Activated T-helper 17 cell treated with anti-CD3 and anti-CD28 coated beads, Interleukin-2, amount 50 U/mL, for 72 hours (primary cell): ENCODE measurements at places on chromosomes 12 and 14. TPM values are rescaled to one million over a fixed set of nuclear protein-coding genes. Genes with fewer than 3 reads are reported as not detected.

DNA sequence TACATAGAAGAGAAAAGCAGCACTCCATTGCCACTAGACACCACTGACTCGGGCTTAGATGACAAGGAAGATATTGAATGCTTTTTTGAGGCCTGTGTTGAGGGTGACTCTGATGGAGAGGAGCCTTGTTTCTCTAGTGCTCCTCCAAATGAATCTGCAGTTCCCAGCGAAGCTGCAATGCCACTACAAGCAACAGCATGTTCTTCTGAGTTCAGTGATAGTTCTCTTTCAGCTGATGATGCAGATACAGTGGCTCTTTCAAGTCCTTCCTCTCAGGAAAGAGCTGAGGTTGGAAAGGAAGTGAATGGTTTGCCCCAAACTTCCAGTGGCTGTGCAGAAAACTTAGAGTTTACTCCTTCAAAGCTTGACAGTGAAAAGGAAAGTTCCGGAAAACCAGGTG lies 114.5 kb upstream of the NPAS3 start:
- ATAC-seq: no peak

DNA sequence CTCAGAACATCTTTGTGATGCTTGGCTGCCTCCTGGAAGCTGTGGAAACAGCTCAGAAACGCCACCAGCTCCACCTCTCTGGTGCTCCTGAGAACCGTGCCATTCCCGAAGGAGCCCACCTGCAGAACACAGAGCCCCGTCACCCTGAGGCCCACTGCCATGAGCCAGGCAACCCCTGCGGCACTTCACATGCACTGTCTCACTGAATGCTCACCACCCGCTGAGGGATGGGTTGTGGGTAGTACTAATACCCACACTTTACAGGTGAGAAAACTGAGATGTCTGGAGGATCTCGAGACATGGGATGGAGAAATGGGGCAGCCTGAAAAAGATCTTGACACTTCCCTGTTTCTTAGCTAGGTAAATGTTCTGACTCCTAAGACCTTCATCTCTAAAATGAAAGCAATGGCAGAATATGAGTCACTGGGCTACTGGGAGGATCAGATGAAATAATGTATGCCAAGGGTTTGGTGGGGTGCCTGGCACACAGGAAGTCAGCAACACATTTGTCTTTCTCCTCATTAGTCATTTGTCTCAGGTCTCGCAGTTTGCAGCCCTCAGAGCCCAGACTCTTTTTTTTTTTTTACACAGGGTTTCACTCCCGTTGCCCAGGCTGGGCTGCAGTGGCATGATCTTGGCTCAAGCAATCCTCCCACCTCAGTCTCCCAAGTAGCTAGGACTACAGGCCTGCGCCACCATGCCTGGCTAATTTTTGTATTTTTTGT lies 5.3 kb downstream of the OASL start:
- peak; percentile 85 for ATAC-seq

DNA sequence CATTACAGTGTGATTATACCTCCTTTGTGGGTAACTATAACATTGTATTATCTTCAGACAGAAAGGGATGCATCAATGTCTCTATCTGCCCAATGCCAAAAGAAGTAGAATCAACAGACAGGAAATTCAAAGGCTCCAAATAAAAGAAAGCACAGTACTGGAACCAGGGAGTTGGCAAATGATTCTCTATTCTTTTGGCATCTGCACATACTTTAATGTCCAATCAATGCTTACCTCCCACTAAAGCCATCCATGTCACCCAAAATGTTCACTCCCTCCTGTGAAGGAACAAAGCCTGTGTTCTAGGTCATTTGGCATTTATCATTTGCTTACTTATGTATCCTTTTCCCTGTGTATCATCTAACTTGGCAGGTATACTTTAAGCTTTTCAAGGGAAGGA lies 36.7 kb downstream of the KIF21A start:
- no peak for ATAC-seq

DNA sequence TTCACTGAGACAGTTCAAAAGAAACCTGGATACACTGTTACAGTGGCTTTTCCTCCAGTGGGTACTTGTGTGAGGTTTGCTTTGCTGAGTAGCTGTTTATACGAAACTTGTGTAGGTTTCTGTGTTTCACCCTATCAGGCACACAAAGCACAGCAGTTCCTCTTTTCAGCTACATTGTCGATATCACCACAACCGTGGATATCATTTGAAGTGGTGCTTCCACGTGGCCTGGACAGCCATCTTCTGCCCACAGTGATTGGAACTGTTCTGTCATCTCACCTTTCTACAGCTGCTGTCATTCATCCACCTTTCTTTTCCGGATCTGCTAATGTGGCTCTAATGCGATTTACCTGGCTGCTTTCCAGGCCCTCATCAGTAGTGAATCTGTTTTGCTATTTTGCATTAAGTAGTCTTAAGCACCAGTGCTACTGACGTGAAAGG lies 368.8 kb downstream of the SYT1 start:
- ATAC-seq: no peak

The TEX52 gene
- total RNA-seq: not detected

GRCh38 chr14:95611293-95611880 lies 74.8 kb upstream of the TCL1B start:
- ATAC-seq: no peak

The ACOT4 gene
- 1.4 TPM for total RNA-seq

- no peak for ATAC-seq
These were observed 17.2 kb upstream of the RAD52 start for GRCh38 chr12:966724-967123.

- ATAC-seq: peak; percentile 52
These were observed 5.8 kb downstream of the CCNB1IP1 start for GRCh38 chr14:20327005-20327869.

The KRT77 gene
- total RNA-seq: not detected

DNA sequence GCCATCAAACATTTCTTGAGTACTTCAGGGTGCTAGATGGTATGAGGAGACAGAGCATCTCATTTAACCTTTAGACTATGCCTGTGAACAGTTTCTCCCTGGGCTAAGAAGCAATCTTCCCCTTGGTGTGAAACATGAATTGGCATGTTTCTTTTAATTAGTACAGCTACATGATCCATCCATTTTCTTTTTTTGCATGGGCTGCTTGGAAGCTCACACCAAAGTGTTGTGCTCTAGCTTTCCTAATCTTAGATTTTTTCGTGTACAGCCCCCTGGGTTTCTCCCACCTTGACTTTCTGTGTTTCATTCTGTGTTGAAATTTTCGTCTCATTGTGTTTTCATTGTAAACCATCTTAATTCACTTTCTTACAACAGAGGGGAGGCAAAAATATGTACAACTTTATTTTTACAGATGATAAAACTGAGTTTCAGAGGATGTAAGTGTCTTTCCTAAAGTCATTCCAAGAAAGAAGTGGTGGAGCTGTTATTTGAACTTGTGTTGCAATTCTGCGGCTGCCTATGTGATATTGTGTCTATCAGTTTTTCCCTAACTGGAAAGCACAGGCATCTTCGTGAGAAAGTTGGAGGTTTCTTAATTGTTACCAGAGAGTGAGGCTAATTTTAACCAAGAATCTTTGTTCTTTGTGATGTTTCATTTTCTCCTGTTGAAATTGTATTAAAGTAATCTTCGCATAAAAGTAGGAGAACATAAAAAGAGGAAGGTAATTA lies 64.5 kb downstream of the DAAM1 start:
- no peak for ATAC-seq

DNA sequence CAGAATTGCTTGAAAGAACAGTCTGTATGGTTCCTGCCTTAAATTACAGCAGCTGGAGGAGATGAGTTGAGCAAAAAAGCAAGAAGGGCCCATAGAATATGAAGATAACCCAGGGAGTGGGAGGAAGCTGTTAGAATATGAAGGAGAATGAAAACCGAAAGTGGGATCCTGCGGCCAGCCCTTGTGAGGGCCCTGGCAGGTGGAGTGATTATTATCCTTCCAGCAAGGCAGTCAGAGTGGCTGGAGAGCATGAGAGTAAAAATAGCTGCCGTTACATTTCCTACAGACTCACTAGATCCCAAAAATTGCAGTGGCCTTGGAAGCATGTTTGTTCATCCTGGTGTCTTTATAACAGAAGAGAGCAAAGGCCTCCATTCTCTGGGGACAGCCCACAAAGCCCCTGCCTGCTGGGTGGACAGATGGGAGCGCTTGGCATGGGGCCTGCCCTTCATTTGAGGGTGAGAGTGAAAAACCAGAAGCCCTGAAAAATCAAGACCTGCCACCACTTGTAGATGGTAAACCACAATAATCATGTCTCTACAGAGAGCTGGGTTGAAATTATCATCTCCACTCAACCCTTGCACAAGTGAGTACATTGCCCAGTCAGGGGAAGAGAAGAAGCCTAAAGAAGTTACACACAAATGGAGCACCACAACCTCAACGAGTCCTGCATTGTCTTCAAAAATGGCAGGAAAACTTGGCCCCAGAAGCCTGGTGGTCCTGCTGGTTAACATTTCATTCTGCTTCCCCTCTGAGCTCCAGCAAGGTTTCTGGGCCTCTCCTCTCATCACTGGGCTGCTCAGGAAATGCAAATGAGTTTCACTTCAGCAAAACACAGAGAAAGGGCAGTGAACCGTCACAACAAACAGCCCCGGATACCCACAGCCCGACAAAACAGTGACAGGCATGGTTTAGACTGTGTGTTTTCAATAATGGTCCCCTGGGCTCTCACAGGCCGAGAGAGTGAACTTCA lies 20.5 kb downstream of the ZDHHC22 start:
- ATAC-seq: peak; percentile 72

- ATAC-seq: no peak
These were observed 49.7 kb downstream of the DRAM1 start for GRCh38 chr12:101927036-101927435.

GRCh38 chr14:76998910-76999309 lies 29.6 kb downstream of the IRF2BPL start:
- ATAC-seq: no peak

The ASIC1 gene
- total RNA-seq: 1.4 TPM

GRCh38 chr14:72739446-72740405 lies 154.2 kb downstream of the DPF3 start:
- ATAC-seq: no peak

The SPX gene
- total RNA-seq: 1.5 TPM

- peak; percentile 85 for ATAC-seq
These were observed 1044.8 kb downstream of the BCL11B start for GRCh38 chr14:98227000-98227726.

The TAS2R10 gene
- total RNA-seq: 0.69 TPM

- peak; percentile 87 for ATAC-seq
These were observed 22.3 kb downstream of the SNW1 start for GRCh38 chr14:77738559-77739250.

- ATAC-seq: no peak
These were observed 47.2 kb downstream of the SMUG1 start for GRCh38 chr12:54141431-54142113.

DNA sequence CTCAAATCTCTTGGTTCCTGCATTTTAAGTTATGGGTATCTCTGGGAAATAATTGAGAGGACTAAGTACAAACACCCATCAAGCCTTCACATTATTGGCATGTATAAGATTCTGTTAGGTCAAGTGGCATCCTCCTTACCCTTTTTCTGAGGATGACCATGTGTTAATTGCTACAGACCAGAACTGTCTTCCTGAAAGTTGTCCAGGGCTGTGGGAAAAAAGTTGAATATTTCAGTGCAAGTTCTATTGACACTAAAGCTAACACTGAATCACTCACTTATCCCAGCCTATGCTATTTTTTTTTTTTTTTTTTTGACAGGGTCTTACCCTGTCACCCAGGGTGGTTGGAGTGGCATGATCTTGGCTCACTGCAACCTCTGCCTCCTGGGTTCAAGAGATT lies 130.1 kb upstream of the HIF1A start:
- ATAC-seq: no peak

DNA sequence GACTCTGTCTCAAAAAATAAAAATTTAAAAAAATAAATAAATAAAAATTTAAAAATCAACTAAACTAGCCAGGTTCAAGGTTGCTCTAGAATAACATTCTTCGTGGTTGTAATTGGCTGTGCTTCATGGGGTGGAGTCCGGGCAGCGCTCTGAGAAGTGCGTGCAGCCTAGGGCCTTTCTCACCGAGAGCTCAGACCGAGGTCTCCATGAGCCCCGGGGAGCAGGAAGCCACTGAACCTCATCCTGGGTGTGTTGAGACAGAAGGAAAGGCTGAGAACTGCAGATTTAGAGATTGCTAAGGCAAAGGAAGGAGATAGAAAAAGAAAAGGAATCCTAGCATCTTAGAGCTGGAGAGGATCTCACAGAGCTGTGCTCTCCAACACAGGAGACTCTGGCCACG lies 14.7 kb downstream of the P2RX4 start:
- ATAC-seq: peak; percentile 74

The ZC2HC1C gene
- 3.7 TPM for total RNA-seq

The SLC17A8 gene
- total RNA-seq: not detected

- no peak for ATAC-seq
These were observed 2.3 kb downstream of the HOXC8 start for GRCh38 chr12:54010972-54011664.

DNA sequence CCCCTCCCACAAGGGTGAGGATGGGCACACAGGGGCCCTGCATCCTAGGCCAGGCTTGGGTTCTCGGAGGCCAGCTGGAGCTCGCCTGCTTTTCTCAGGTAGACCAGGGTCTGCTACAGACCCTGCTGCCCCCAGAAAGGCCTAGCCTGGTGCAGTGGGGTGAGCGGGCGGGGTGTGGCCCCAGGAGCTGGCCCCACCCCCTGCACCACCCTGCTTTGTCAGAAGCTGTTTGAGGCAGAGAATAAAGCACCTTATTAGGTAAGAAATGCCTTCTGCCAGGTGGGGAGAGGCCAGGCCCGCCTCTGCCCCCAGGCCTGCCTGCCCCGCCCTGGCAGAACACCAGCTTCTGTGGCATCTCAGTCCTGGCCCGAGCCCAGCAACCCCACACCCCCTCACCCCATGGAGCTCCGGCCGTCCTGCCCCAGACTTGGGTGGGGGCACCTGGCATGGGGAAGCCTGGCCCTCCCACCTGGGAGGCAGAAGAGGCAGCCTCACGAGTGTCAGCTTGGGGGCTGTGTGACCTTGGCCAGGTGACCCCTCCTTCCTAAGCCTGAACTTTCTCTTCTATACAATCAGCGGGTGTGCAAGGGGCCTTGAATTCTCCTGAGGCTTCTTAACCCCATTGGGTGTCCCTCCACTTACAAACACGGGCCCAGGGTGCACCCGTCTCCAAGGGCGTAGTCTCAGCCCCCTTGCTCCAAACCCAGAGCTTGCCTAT lies 43.2 kb downstream of the KRT80 start:
- ATAC-seq: no peak

- ATAC-seq: no peak
These were observed 86.8 kb downstream of the FGD4 start for GRCh38 chr12:32486158-32486557.

- ATAC-seq: no peak
These were observed 7.0 kb downstream of the ACVRL1 start for GRCh38 chr12:51914034-51914923.

GRCh38 chr14:66017927-66018326 lies 468.2 kb upstream of the CCDC196 start:
- ATAC-seq: no peak

GRCh38 chr14:77862154-77862786 lies 62.4 kb downstream of the ADCK1 start:
- ATAC-seq: peak; percentile 72

DNA sequence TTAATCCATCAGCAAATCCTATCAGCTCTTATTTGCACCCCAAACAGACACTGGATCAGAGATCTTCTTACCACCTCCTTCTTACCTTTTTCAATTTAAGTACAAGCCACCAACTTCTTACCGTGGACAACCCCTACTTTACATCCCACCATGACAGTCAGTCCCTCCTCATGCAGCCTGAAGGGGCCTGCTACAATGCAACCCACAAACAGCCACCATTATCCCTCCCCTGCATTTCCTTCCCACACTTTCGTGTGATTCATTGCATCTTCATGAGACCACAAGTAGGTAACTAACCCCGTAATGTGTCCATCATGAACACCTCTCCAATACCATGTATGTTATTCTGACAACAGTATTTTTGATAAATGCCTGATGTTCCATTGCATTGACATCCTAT lies 108.6 kb downstream of the BCL11B start:
- ATAC-seq: peak; percentile 54

The DHH gene
- 0.26 TPM for total RNA-seq
